ENCODE measurements at places on chromosomes 12 and 14.

DNA sequence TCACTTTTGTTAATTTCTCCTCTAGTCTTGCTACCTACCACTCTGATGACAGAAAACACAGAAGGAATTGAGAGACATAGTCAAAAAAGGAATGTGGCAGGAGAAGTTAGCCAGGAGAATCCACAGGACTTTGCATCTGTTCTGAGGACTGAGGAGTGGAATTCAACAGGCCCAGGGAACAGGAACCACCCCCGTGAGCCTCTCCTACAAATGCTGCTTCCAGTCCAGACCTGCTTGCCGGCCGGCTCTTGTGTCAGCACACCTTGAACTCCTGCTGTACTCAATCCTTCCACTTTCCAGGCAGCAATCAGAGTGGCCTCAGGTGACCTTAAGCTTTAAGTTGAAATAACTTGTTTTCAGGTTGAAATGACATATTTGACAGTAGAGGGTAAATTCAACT lies 903.1 kb downstream of the BCL11B start:
- DNase-seq, result no peak

DNA sequence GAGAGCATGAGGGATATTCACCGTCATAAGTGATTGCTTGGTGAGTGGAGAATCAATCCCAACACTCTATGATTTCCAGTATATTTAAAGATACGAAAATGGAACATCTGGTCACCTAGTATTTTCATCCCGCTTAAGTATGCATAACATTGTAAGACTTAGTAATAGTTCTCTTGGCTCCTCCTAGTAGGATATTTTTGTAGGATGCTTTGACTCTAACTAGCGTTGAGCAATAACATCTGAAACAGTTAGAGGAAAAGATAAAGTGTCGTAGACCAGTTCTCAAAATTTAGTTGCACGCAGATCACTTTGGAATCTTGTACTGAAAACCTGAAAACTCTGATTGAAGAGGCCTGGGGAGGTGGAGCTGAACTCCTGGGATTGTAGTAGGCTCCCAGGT lies 7.6 kb downstream of the SAMD4A start:
- no peak for DNase-seq

DNA sequence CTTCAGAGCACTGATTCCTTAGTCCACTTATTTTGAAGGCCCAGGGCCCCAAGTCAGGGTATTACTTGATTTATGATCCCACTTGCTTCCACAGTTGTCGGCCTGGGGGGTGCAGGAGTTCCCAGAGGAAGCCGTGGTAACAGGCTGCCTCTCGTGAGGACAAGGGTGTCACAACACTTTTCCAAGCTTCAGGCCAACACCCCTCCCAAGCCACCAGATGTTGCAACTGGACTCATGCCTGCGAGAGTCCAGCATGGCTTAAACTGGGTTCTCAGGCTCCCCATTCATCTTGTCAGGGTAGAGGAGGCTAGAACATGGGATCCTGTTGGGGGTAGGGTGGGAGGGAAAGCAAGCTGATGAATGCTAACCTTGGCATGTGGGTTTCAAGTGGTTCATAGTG lies 56.1 kb downstream of the BMP4 start:
- no peak for DNase-seq

DNA sequence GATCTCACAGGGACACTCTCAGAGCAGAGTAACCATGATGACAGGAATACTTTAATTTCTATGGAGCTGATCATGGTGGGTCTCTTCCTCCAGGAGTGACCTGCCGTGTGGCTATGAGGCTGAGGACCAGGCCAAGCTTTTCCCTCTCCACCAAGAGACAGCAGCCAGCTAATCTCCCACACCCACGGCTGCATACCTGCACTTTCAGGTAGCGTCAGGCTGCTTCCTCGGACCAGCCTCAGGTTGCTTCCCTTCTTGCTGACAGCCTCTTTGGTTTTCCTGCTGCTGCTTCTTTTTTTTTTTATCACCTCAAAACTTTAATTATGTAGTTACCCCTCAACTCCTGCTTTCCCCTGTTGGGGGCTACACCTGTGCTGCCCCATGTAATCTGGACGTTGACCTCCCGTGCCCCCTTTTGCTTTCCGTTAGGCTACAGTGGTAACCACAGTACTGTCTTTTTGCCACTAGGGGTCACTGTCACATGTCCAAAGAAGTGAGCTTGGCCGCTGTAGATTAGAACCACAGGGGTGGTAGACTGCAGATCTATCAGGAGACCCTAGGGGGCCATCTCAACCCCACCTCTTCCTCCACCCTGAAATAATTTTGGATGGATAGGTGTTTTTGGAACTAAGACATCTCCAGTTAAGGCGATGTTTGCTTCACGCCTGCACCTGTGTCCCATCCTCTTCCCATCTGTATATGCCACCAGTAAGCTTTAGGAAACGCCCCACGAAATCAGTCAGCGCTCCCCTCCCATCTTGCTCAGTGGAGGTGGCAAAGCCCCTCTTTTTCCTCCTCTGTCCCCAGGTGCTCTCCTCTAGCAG lies 7.8 kb upstream of the PIP4K2C start:
- peak; percentile 73 for DNase-seq

- DNase-seq, result no peak
Observed at GRCh38 chr14:27945512-27945911, 821.1 kb upstream of the FOXG1 start.

DNA sequence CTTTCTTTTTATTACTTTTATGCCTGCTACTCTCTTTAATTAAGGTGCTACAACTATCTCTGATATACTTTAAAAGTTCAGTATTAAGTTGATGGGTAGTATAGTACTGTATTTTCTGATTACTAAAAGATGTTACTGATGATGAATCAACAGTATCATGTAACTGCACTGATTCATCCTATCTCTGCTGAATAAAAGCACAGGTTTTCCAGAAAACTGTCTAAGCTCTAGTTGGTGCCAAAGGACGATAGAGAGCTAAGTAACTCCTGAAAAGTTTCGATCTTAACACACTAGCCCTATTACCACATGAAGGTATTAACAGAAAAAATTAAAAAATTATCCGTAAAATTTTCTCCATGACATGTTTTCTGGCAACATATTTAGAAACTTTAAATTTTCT lies 2.1 kb downstream of the SCAF11 start:
- no peak for DNase-seq

DNA sequence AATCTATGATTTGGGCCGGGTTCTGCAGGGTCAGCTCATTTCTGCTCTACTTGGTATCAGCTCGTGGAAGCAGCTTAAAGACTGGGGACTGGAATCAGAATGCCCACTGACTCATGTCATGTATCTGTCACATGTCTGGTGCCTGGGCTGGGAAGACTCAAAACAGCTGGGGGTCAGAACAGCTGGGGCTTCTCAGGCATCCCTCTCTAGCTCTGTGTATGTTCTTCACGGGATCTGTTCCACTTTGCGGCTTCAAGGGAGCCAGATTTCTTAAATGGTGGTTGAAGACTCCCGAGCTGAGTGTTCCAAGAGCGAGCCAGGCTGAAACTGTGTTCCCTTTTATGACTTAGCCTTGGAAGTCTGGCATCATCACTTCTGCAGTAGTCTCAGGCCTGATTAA lies 11.9 kb downstream of the AEBP2 start:
- no peak for DNase-seq

GRCh38 chr12:100266585-100266834 lies 369 bp downstream of the DEPDC4 start:
- peak; percentile 94 for DNase-seq

GRCh38 chr14:101028971-101029667 lies 125.6 kb upstream of the RTL1 start:
- no peak for DNase-seq

DNA sequence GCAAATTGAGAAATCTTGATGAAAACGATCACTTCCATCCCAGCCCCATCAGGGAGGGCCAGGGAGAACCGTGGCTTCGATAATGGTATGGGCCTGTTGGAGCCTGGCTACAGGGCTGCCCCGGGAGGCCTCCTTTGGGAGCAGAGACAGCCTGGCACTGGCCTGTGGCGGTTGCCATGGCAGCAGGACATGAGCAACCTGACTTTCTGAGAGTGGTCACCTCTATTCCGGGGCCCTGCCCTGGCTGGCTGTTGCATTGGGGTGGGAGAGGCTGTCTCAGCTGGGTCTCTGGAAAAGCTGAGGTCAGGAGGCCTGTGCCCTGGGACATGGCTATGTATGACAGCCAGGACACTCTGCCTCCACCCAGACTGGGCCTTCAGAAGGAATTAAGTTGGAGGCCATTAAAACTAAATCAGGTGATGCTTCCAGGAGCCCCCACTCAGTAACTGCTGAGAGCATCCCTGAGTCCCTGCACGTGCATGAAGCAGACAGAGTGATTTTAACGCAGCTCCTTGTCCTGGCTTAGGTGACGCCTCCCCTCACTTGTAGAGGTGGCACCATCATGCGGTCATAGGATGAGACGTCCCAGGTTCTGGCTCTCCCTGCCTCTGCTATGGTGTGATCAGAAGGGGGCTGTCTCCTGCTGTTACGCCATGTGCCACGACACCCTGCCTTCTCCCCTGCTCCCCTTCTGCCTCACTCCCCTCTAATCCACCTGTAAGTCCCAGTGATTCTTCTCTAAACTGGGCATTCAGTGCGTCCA lies 126.3 kb downstream of the SLC25A47 start:
- DNase-seq, result no peak

- peak; percentile 56 for DNase-seq
Observed at GRCh38 chr12:92539110-92539749, 163.6 kb upstream of the PLEKHG7 start.

- DNase-seq, result no peak
Observed at GRCh38 chr12:29725587-29726320, 58.0 kb downstream of the TMTC1 start.

DNA sequence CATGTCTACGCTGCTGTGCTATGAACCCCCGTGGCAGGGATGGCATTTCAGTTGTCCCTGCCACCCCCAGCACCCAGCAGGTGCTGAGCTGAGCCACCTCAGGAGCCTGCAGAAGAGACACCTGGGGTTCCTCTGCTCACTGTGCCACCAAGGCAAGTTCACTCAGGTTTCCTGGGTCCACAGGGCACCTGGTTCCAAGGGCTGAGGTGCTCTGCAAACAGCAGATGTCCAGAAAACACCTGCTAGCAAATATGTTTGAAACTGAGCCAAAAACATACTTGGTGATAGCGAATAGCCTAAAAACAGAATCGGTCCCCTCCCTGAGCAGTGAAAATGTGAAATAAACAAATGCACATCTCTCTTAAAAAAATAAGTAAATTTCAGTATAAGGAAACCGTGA lies 35.6 kb upstream of the GPR68 start:
- DNase-seq, result no peak

GRCh38 chr12:23767834-23768233 lies 181.6 kb downstream of the SOX5 start:
- DNase-seq, result no peak

- DNase-seq, result no peak
Observed at GRCh38 chr14:39734306-39734705, 302.1 kb upstream of the FBXO33 start.

- no peak for DNase-seq
Observed at GRCh38 chr14:55976219-55976618, 142.0 kb upstream of the PELI2 start.

DNA sequence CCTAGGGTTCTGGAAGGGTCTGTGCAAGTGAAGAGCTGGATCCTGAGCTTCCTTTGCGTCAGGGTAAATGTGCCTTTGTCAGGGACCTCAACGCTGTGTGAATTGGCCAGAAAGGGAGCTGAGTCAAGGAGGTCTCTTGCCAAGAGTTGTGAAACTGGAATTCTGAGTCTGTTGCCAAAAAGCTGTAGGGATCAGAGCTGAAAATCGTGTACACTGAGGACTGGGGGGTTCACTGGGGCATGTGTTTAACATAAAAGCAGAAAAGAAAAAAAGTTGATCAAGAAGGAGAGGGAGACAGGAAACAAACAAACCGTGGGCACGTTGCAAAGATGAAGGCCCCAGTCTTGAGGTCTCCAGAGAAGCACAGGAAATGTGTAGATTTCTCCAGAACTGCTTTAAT lies 1081.5 kb downstream of the VRK1 start:
- DNase-seq, result peak; percentile 12

DNA sequence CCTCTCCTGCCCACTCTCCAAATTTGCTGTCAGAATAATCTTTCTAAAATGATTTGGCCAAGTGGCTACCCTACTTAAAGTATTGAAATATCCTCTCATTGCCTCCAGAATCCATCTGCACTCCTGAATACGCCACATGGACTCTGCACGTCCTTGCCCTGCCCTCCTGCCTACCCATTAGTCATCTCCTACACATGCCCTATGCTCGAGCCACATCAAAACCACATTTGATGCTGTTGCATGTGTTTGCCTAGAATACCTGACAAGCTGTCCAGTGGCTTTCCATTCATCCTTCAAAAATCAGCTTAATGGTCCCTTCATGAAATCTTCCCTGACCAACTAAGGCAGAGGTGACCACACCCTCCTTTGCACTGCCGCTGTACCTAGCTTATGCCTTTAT lies 17.0 kb downstream of the VCPKMT start:
- DNase-seq, result no peak

- DNase-seq, result no peak
Observed at GRCh38 chr14:63705561-63706070, 22.2 kb downstream of the SGPP1 start.

DNA sequence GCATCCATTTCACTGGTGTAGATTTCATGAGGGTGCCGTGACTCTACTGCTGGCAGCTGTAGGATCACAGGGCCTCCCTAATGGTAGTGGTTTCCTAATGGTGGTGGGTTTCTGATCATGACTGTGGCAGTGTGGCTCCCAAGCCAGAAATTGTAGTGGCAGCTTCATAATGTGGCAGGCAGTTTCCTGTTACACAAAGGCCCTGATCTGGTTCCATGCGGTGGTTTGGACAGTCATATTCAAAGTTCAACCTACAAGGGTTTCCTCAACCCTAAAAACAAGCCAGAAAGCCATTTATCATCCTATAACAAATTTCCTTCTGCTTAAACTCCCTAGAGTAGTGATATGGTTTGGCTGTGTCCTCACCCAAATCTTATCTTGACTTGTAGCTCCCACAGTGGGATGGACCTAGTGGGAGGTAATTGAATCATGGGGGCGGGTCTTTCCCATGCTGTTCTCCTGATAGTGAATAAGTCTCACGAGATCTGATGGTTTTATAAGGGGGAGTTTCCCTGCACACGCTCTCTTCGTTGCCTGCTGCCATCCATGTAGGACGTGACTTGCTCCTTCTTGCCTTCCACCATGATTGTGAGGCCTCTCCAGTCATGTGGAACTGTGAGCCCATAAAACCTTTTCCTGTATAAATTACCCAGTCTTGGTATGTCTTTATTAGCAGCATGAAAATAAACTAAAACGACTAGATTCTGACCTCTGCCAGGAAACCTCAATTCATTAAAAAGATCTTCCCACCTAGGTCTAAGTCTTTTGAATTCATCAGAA lies 257.1 kb downstream of the EFCAB11 start:
- DNase-seq, result peak; percentile 49
